ENCODE measurements at places on chromosomes 12 and 14. TPM values are rescaled to one million over a fixed set of nuclear protein-coding genes. Genes with fewer than 3 reads are reported as not detected.

- peaks cover 14% of the 10 kb centered on the region for H3K27me3 ChIP-seq
- H3K36me3 ChIP-seq, result no peaks in the 10 kb centered on the region
- no peaks in the 10 kb centered on the region for H3K4me1 ChIP-seq
- no peak overlapping the region for H3K4me3 ChIP-seq
- no peak for DNase-seq
- H3K27ac ChIP-seq, result no peak overlapping the region
Measured at GRCh38 chr14:66069036-66069435, 417.1 kb upstream of the CCDC196 start.

Gene CEBPE
- total RNA-seq, result 0.21 TPM

Gene CARMIL3
- total RNA-seq, result 1.9 TPM

GRCh38 chr12:85688837-85689236 is 147.4 kb downstream of the RASSF9 start:
- no peaks in the 10 kb centered on the region for H3K27me3 ChIP-seq
- no peak for DNase-seq
- no peaks in the 10 kb centered on the region for H3K4me1 ChIP-seq
- no peaks in the 10 kb centered on the region for H3K36me3 ChIP-seq
- H3K27ac ChIP-seq, result no peak overlapping the region
- no peak overlapping the region for H3K4me3 ChIP-seq
